NCI-H1417 treated with DMSO at 0.1 percent for 48 hours (cell line): ENCODE measurements at places on chromosomes 13 and 19.
A peak's percentile ranks its signal among the peaks of the same experiment; 100 is the strongest.

GRCh38 chr13:25186187-25186586 is 14.1 kb upstream of the AMER2 start:
- DNase-seq: no peak

- no peak for DNase-seq
These were observed 136.8 kb downstream of the DCLK1 start for GRCh38 chr13:35994131-35994966.

DNA sequence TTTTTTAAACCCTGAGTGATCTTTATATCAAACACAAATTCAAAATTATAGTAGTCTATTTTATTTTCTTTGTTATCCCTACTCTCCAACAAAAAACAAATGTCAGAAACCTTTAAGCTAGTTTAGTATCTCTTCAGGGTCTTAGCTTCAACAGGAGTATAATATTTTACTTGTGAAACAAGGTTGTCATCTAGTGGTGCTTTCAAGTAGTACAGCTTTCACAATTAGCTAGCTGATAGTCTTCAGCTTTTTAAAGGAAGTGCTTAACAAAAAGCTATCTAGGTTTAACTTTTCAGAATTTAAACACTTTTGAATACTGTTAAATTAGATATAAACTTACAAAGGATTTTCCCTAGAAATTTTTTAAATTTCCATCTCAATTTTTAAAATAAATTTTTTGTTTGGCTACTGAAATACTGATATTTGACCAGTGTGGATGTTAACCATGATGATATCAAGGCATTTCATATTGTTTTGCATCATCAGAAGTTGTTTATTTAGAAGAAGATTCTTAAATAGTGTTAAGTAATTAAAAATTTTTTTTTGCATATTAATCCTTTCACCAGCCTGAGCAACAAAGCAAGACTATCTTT is 34.2 kb downstream of the TDRD3 start:
- DNase-seq: peak; percentile 74

DNA sequence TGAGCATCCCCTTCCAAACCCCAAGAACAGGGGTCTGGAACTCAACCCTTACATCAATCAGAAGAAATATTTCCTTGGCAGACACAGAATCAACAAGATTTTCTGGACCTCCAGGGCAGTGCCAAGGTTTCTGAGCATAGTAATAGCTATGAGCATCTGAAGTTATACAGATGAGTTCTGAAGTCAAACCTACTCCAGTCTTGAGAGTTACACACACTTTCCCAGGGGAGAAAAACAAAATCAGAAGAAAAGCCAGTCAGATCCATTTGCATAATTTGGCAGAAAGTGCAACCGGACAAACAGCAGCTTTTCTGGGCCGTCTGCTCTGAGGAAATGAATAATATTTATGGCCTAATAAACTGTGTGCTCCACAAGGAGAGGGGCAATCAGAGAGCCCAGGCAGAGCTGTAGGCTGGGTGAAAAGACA is 93.1 kb downstream of the KL start:
- no peak for DNase-seq

GRCh38 chr19:30158067-30158892 is 213.9 kb upstream of the ZNF536 start:
- no peak for DNase-seq

GRCh38 chr13:75507027-75508001 is 25.3 kb upstream of the TBC1D4 start:
- no peak for DNase-seq

DNA sequence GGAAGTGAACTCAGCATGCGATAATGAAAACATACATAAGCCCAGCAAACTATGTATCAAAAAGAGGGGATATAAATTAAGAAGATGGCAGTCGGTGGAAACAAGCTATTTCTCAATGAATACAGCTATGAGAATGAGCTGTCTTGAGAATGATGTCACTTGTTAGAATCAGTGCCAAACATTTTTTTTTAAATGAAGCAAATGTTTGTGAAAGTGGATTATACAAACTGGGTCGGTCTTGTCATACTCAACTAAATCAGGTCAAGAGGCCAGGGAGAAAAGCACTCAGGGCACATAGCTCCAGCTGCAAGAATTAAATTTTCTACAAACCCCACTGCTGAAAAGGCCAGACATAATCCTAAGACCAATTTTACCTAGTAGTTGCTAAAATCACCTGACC is 1048.4 kb downstream of the SLITRK1 start:
- no peak for DNase-seq

- no peak for DNase-seq
These were observed 1.5 kb downstream of the SCAF1 start for GRCh38 chr19:49643466-49643865.

DNA sequence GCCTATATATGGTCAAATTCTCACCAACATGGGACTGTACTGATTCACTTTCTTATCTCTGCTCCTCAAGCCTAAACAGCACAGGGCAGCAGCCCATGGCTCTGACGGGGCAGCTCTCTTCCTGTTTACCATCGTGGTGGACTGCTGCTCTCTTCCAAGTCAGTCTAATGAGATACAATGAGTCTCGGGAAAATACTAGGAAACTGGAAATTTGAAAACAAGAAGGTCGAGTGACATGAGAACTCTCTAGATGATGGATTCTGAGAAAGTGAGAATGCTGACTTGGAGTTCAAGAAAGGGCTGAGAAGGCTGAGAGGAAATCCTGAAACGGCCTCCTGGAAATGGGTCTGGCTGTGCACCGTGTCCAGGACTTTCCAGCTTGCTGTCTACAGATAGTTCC is 122.8 kb upstream of the ARGLU1 start:
- no peak for DNase-seq

GRCh38 chr19:58543826-58544590 is at the start of gene TRIM28:
Gene TRIM28 (plus strand): TSS chr19:58544064. CDS start chr19:58544758, 694 bp downstream.
- DNase-seq: no peak

DNA sequence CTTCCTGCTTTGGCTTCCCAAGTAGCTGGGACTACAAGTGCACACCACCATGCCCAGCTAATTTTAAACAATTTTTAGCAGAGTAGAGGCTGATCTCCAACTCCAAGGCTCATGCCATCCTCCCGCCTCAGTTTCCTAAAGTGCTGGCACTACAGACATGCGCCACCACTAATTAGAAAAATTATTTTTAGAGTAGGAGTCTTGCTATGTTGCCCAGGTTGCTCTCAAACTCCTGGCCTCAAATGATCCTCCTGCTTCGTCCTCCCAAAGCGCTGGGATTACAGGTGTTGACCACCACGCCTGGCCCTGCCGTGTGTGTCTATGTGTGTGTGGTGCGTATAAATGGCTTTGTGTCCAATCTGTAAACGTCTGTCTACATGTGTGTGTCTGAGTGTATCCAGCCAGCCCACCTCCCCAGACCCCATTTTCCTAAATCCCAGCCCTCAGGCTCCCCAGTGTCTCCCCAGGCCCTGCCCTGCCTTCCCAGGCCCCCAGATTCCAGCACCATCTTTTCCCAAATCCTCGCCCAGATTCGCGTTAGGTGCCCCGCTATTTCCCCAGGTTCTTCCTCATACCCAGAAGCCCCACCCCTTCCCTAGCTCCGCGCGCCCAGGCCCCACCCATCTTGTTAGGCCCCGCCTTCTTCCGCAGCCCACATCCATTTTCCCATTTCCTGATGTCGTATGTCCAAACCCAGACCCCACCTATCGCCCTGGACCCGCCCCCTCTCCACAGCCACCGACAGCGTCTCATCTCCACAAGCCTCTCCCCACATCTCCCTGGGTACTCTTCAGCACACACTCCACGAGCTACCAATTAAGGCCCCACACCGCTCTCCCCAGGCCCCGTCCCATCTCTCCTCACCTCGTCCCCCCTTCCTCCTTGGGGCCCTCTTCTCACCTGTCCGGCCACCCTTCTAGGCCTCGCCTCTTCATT is 24.9 kb downstream of the SLC8A2 start:
- peak; percentile 91 for DNase-seq

- DNase-seq: no peak
These were observed 6.9 kb downstream of the IL4I1 start for GRCh38 chr19:49889687-49890348.

- no peak for DNase-seq
These were observed 40.1 kb upstream of the PSG9 start for GRCh38 chr19:43309466-43309865.

DNA sequence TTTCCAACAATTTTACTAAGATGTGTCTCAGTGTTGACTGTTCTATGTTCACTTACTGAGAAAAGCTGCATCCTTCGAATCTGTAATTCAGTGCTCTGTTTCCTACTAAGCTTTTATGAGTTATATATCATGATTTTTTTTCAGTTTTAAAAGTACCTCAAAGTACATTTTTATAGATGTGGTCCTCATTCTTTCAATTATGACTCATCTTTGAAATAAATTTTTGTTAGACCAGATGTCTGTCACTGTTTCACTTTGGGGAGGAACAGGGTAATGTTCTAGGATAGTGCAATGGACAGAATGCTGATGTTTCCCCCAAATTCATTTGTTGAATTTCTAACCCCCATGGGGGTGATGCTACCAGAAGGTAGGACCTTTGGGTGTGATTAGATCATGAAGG is 74.8 kb downstream of the NALCN start:
- no peak for DNase-seq

GRCh38 chr13:94974015-94974951 is 261.9 kb upstream of the SOX21 start:
- DNase-seq: no peak

DNA sequence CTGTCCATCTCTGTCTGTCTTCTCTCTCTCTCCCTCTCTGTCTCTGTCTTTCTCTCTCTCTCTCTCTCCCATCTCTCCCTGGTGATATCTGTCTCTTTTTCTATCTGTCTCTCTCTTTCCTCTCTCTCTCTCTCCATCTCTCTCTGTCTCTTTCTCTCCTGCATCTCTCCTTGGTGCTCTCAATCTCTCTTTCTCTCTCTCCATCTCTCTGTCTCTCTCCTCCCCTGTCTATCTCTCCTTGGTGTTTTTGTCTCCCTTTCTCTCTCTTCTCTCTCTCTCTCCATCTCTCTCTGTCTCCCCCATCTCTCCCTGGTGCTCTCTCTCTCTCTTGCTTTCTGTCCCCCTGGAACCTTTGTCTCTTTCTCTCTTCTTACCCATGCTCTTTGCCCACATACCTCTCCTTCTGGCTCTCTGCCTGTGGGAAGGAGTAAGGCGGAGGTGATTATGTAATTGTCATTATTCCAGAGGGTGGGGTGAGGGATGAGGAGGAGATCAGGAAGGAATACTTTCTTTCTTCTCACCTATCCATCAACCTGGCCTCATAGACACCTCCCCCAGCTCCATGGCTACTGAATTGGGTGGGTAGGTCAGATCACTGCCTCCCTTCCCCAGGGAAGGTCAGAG is 30.9 kb upstream of the CYP2B6 start:
- DNase-seq: no peak

GRCh38 chr19:45952686-45953505 is 20.8 kb downstream of the NOVA2 start:
- DNase-seq: no peak

DNA sequence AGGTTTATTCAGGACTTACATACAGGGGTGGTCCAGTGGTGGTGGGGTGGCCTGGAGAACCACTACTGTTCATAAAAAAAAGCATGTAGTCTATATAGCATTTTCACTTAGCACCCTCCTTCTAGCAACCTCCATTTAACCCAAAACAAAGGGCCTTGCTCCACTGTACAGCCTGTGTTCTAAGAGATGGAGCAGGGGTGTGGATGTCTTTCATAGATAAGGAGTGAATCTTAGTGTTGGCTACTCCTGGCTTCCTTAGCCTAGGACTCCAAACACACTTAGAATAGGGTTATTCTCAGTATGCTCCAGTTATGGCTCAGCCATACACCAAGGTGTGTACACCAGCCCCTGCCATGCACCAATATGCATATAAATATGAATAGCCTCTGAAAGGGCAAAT is 95.2 kb downstream of the ELF1 start:
- DNase-seq: no peak

GRCh38 chr13:110576070-110576394 is 14.5 kb upstream of the RAB20 start:
- no peak for DNase-seq
